ENCODE measurements at places on chromosomes 3 and 15.

GRCh38 chr15:70431854-70432253 is 331.5 kb downstream of the UACA start:
- no peak for DNase-seq

DNA sequence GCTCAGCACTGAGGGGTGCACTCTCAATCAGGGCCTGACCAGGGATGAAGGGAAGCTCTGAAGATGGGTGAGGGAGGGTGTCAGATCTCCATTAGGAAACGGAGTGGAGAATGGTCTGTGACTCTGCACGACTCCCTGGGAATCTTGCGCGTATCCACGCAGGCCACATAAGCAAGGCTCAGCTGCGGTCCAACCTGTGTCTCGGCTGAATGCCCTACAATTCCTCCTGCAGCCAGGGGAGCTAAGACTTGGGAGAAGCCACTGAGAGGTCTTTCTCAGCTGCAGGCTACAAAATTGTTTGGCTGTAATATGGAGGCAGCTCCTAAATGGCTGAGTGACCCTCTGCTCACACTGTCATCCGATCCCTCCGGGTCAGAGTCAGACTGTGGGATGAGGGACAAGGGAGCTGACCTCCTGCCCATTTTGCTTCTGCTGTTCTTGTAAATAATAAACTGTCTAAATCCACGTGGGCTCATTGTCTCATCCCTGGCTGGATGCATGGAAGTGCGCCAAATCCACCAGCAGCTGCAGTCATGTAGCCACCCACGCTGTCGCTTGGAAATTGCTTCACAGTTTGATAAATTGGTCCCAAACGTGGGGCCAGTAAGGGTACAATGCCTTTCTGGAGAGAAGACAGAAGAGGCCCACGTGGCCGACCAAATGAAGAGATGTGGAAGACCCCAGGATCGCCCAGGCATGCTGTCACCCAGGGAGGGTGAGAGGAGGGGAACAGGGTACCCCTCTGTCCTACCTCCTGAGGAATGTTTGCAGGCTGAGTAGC is 30.5 kb downstream of the ALS2CL start:
- DNase-seq = no peak

DNA sequence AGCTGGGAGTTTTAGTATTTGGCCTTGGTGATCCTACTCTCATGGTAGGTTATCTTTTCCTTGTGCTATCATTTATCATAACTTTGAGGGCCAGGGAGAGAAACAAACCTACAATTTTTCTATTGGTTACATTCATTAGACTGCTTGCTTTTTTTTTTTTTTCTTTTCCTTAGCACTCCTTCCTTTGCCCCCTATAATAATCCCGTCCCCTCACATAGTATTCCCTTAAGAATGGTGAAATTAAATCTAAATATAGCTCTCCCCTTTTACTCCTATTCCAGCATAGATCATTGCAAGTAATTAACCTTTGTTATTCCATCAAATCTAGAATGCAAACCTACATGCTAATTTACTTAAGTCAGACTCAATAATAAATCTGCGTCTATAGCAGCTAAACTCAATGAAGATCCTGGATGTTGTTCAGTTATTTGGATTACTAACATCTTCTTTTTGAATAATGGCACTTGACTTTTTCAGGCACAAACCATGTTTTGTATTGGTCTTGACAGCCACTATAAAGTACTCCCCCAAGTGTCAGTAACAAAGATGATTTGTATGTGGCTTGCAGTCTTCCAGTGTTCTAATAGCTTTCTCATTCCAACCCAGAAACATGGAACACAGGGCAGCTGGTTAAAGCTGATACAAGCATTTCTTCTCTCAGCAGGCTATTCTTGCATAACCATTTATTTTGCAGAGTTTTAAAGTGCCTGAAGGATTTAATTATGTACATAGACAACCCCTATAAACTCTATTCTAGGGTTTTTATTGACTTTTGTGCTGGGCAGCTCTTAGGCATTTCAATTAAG is 420.6 kb downstream of the MECOM start:
- DNase-seq = no peak

DNA sequence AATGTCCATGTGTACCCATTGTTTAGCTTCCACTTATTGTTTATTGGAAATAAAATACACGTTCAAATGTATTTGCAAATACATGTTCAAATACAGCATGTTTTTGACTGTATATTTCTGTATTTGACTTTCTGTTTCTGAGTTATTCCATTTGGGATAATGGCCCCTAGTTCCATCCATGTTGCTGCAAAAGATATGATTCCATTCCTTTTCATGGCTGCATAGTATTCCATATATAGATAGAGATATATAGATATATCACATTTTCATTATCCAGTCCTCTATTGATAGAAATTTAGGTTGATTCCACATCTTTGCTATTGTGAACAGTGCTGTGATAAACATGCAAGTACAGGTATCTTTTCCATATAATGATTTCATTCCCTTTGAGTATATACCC is 241.4 kb upstream of the SOX2 start:
- no peak for DNase-seq

GRCh38 chr3:183539811-183540210 is 15.7 kb downstream of the KLHL6 start:
- DNase-seq = no peak

- DNase-seq = no peak
Measured at GRCh38 chr15:32873284-32874114, 155.7 kb downstream of the GREM1 start.

GRCh38 chr3:53616321-53616720 is 121.9 kb downstream of the CACNA1D start:
- DNase-seq = no peak

GRCh38 chr3:149386299-149386606 is 8.8 kb upstream of the TM4SF1 start:
- DNase-seq = no peak

GRCh38 chr15:26673445-26673844 is 99.4 kb downstream of the GABRB3 start:
- no peak for DNase-seq

- DNase-seq = no peak
Measured at GRCh38 chr15:51803965-51804364, 25.5 kb upstream of the TMOD3 start.

DNA sequence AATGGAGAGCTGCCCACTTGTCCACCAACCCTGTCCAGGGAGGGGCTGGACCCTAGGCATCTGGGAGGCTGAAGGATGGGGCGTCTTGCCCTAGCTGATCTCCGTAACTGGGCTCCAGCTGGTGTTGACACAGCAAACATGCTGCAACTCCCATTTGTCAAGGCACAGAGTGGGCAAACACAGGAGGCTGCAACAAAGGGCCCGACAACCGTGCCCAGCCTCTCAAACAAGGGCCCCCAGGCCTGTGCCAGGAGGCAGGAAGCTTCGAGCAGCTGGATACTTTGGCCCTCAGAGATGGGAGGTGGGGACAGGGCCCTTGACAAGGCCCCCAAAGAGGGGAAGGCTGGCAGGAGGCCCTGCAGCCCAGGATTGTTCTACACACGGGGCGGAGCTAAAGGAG is 64.2 kb upstream of the TMEM115 start:
- no peak for DNase-seq

- no peak for DNase-seq
Measured at GRCh38 chr3:175692256-175692655, 833.1 kb downstream of the NAALADL2 start.

GRCh38 chr3:67389176-67389575 is 265.2 kb downstream of the SUCLG2 start:
- DNase-seq = no peak

- peak; percentile 6 for DNase-seq
Measured at GRCh38 chr3:140319739-140320138, 358.1 kb upstream of the TRIM42 start.

GRCh38 chr3:166860217-166860616 is 519.9 kb downstream of the ZBBX start:
- no peak for DNase-seq

- no peak for DNase-seq
Measured at GRCh38 chr15:40338921-40339620, 1.7 kb downstream of the CCDC9B start.

GRCh38 chr3:46883054-46883829 is 5.7 kb downstream of the PTH1R start:
- no peak for DNase-seq

GRCh38 chr3:96814651-96815567 is 515 bp downstream of the EPHA6 start:
- DNase-seq = peak; percentile 12

- no peak for DNase-seq
Measured at GRCh38 chr3:24145981-24146822, 201.1 kb downstream of the NR1D2 start.

DNA sequence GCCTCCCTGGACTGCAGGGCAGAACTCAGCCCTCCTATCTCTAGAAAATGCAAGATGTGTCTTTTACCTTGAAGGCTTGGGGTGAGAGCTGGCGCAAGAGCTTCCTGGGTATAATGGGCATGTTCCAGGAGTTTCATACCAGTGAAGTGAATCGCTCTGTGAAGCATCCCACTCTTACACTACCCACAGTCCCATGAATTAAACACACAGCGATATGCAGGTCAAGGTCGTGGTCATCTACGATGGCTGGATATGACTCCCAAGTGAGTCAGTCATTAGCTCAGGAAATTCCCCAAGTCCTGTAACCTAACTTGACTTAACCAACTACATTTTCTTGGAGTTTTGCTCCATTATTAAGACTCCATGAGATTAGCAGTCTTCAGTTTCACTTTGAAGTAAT is 439.7 kb downstream of the NTRK3 start:
- no peak for DNase-seq

GRCh38 chr3:44173263-44173662 is 68.4 kb upstream of the TOPAZ1 start:
- no peak for DNase-seq

GRCh38 chr15:50353251-50353974 is 1.6 kb downstream of the GABPB1 start:
- DNase-seq = no peak

DNA sequence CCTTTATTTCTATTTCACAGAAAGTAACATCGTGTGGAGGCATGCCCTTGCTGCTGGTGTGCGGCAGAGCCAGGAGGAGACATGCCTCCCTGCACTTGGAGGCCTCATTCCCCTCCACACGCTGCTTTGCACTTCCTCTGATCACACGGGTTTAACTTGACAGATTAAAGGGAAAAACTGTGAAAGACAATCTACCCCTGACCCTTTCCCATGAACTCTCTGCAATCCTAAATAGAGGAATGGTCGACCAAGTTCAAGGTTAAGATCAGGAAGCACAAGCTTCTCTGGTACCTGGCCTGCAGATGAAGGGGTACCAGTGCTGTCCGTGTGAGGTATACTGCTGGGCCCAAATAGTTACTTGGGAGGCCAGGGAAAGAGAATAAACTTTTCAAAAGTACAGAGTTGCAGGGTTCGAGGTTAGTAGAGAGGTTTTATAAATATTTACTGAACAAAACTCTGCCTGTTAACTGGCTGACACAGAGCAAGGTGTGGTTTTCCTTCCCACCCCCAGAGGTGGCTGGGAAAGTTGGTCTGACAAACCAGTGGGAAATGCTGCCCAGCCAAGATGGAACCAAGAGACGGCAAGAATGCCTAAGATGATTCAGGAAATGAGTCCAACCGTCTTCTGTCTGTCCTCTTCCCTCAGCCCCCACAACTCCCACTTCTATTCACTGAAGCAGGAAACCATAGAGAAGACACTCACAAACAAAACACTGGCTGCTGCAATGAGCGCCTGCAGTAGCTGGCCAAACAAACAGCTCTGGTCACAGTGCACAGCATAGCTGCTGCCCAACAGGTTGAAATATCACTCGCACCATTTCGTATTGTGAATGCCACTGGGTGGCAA is 79.6 kb downstream of the IGF2BP2 start:
- peak; percentile 24 for DNase-seq

GRCh38 chr3:168436245-168436724 is 340.6 kb upstream of the GOLIM4 start:
- no peak for DNase-seq

DNA sequence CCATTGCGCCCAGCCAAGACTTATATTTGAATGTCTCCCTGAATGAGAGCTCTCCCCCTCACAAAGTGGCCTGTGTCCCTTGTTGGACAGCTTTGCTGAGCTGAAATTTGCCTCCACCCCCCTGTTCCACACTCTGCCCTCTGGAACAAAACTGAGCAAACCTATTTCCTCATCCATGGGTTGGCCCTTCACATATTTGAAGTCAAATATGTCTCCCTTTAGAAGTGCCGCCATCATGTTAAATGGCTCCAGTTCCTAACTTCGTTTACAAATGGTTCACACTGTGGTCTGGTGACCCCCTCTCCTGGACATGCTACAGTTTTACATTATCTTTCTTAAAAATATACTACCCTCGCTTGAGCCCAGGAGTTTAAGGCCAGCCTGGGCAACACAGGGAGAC is 4.6 kb downstream of the PLIN1 start:
- DNase-seq = no peak

DNA sequence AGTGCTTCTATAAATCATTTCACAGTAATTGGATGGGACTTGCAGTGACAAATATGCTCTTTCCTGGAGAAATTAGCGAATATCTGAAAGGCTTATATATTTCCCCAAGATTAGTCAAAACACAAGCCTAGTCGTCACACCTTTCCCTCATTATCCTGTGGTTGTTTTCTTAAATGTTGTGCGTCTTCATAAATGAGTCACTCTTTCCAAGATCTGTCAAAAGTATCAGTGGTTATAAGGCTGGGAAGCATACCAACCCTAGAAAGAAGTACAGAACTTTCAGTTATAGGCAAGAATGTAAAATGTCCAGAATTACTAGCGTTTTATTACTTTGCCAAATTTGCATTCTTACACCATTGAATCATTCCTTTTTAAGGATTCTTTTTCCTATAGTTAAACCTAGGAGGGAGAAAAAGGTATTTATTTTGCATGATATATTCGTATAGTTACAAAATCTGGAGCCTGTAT is 33.6 kb downstream of the TMEM212 start:
- DNase-seq = no peak

- peak; percentile 49 for DNase-seq
Measured at GRCh38 chr3:141127344-141128125, 76.4 kb downstream of the SPSB4 start.
